ENCODE measurements at places on chromosomes 3 and 15. TPM values are rescaled to one million over a fixed set of nuclear protein-coding genes. Genes with fewer than 3 reads are reported as not detected.

Gene IGF2BP2
- total RNA-seq = 0.05 TPM

Gene FETUB
- not detected for total RNA-seq

Gene ISL2
- 1.4 TPM for total RNA-seq

Gene ABHD6
- total RNA-seq = 28.2 TPM

Gene TMEM207
- total RNA-seq = not detected

Gene TP63
- total RNA-seq = 5.6 TPM

Gene ITIH3
- not detected for total RNA-seq

Gene CA12
- total RNA-seq = 0.46 TPM

Gene LTK
- total RNA-seq = 0.25 TPM

Gene PPP1R14D
- not detected for total RNA-seq

Gene C3orf20
- total RNA-seq = 0.07 TPM

Gene WDR53
- total RNA-seq = 16.5 TPM

Gene FBXL22
- 0.78 TPM for total RNA-seq

Gene SAMMSON
- not detected for total RNA-seq

Gene LXN
- total RNA-seq = 25.8 TPM

Gene SPINK8
- total RNA-seq = not detected

Gene SPESP1
- 0.97 TPM for total RNA-seq

Gene VILL
- total RNA-seq = 11.8 TPM

Gene ANXA2
- 262 TPM for total RNA-seq

Gene COLQ
- 1.6 TPM for total RNA-seq

Gene CNTN3
- total RNA-seq = not detected

Gene PATL2
- total RNA-seq = 16.9 TPM

Gene ZNF80
- 0.74 TPM for total RNA-seq

Gene RTP3
- total RNA-seq = not detected

Gene RAB6B
- total RNA-seq = 7.6 TPM

Gene LIPH
- not detected for total RNA-seq

Gene THBS1
- 0.32 TPM for total RNA-seq

Gene UCN2
- 0.11 TPM for total RNA-seq

Gene CTXND1
- total RNA-seq = not detected

Gene SEMA6D
- total RNA-seq = not detected

Gene NEDD4
- total RNA-seq = 13.9 TPM

Gene RAMAC
- total RNA-seq = 21.2 TPM

Gene ZNF35
- total RNA-seq = 2.9 TPM

Gene RNU6-1
- total RNA-seq = not detected

Gene EPHA3
- not detected for total RNA-seq

Gene TRAIP
- 21.0 TPM for total RNA-seq

Gene GOLGA6D
- not detected for total RNA-seq

Gene ATP8B4
- total RNA-seq = 75.3 TPM

Gene CHRM5
- total RNA-seq = not detected

Gene ERICH6
- 0.39 TPM for total RNA-seq

Gene TADA3
- 86.6 TPM for total RNA-seq

Gene LIPC
- 1.7 TPM for total RNA-seq

Gene RBMS3
- total RNA-seq = 5.3 TPM

Gene PLEKHO2
- total RNA-seq = 17.0 TPM

Gene MUC20
- 5.0 TPM for total RNA-seq

Gene TOPBP1
- 90.6 TPM for total RNA-seq

Gene SLC28A2
- not detected for total RNA-seq

Gene LRRC49
- total RNA-seq = not detected

Gene CCDC39
- not detected for total RNA-seq

Gene POC1A
- total RNA-seq = 20.4 TPM

Gene CPN2
- total RNA-seq = not detected

Gene TRIM42
- not detected for total RNA-seq

Gene SLC22A14
- not detected for total RNA-seq

Gene GPR62
- not detected for total RNA-seq

Gene KBTBD13
- not detected for total RNA-seq

Gene FAM240A
- total RNA-seq = not detected

Gene USP4
- total RNA-seq = 78.6 TPM

Gene EAF2
- total RNA-seq = 18.5 TPM

Gene SPRED1
- total RNA-seq = 0.46 TPM

Gene SLC2A2
- not detected for total RNA-seq

Data from activated T-helper 2 cell treated with anti-CD3 and anti-CD28 coated beads, Interferon-gamma antibody, Interleukin-2, Interleukin-4, amounts not matched to agents 10 μg/mL and 5 μg/mL and 100 μg/mL, durations not matched to agents 14 hours and 24 hours and 36 hours (primary cell).